ENCODE measurements at places on chromosomes 16 and 17.

- peak; percentile 31 for DNase-seq
Observed at GRCh38 chr17:75517297-75517865, 1.1 kb downstream of the TSEN54 start.

DNA sequence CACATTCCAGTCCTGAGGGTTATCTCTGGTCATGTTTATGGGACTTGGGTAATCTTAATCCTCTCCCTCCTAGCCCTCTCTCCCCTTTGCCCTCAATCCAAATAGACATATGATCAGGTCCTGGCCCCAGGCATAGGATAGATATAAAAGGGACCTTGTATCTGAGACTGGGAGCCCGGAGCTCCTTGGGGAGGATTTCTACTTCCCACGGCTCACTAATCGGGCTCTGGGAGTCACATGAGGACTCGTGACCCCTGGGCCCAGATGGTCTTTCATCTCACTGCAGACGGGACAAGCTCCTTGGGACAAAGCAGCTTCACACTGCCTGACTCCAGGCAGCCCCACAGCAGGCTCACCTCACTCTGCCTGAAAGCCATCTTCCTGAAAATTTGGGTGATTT lies 57.8 kb upstream of the LYRM9 start:
- no peak for DNase-seq

DNA sequence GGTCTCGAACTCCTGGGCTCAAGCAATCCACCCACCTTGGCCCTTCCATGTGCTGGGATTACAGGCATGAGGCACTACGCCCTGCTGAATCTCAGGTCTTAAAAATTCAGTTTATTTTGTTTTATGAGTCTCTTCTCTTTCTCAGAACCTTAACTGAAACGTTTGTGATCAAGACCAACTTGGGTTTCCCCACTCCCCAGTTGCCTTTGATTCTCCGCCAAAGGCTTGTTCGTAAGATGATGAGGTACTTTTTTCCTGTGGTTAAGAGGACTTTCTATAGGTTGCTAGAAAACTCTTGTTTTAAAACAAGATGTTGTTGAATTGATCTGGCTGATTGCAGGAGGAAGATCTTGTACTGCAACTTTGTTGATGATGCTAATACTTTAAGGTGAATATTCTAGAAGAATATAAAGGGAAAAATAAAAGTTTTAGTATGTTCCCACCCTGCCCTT lies 11.7 kb downstream of the ABCC1 start:
- peak; percentile 91 for DNase-seq

DNA sequence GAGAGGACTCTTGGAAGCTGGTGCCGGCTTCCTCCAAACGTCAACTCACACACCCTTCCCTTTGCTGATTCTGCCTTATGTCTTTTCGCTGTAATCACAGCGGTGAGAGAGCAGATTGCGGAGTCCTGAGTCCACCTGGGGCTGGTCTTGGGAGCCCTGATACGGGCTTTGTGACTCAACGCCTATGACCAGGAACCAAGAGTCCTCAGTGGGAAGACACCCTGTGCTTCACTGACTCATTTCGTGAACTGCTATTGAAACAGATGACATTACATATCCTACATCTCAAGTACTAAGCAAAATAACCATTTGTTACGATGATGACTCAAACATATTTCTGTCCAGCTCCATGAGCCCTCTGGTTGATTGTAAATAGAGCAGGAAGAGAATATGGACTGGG lies 90.7 kb upstream of the CREBBP start:
- DNase-seq = no peak

DNA sequence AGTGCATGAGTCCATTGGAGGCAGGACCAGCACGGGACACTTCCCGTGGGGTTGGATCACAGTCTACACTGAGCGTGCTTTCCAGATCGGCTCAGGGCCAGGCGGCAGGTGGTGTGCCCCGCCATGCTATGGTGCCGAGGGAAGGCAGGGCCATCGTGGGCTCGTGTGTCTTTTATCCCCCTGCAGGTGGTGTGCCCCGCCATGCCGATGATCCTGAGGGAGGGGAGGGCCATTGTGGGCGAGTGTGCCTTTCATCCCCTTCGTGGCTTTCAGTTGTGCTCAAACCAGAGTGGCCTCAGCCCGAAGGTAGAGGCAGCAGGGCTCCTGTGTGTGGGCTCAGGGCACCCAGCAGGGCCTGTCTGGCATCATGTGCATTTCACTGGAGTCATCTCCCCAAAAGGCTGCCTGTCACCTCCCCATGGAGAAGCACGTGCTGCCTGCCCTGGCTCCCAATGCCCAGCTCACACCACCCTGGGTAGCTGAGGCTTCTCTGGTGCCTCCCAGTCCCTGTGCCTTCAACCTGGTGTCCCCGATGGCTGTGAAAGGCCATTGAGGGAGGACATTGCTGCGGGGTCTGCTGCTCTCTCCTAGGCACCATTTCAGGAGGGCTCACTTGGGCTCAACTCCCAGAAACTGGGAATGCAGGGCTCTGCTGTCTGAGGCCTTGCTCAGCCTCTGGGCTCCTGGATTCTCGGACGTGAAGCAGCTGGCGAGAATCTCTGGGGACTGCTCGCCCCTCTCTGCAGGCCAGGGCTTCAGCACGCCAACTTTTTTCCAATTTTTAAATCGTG lies 207.6 kb downstream of the NPIPB11 start:
- no peak for DNase-seq

GRCh38 chr16:80231888-80232287 lies 308.9 kb upstream of the DYNLRB2 start:
- no peak for DNase-seq

DNA sequence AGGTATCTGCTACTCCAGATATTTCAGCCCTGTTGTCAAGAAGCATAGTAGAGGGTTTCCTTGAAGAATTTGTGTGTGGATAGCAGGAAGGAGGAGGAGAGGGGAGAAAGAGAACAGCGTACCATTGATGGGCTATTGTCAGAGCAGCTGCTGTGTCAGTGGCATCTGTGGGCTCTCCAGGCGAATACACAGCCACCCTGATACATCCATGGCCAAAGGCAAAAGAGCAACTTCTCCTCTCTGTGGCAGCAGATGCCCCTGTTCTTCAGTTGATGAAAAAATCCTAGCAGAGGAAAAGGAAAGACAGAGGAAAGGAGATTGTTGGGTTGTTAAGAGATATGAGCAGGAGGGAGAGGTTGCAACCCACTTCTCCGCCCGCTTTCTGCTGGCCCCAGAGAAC lies 12.2 kb upstream of the KCNJ2 start:
- DNase-seq = no peak

- DNase-seq = no peak
Observed at GRCh38 chr16:14109077-14109775, 38.1 kb downstream of the MRTFB start.

- DNase-seq = no peak
Observed at GRCh38 chr16:85767531-85767930, 16.6 kb upstream of the C16orf74 start.

GRCh38 chr16:22321340-22322001 lies 24.3 kb downstream of the POLR3E start:
- peak; percentile 75 for DNase-seq

GRCh38 chr17:48749621-48750553 lies 21.3 kb upstream of the HOXB13 start:
- no peak for DNase-seq

DNA sequence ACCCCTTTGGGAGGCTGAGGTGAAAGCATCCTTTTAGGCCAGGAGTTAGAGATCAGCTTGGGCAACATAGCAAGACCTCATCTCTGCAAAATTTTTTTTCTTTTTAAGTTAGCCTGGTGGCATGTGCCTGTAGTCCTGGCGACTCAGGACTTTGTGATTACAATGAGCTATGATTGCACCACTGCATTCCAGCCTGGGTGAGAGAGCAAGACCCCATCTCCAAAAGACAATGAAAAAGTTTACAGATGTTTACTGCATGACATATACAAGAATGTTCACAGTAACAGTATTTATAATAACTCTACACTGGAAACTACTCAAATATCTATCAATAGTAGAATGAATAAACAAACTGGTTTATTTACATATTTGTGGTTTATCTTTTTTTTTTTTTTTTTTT lies 33.1 kb upstream of the CCL22 start:
- no peak for DNase-seq

GRCh38 chr16:30622455-30623032 lies 12.4 kb upstream of the ZNF689 start:
- no peak for DNase-seq

- no peak for DNase-seq
Observed at GRCh38 chr16:4803401-4803844, 990 bp upstream of the ROGDI start.

DNA sequence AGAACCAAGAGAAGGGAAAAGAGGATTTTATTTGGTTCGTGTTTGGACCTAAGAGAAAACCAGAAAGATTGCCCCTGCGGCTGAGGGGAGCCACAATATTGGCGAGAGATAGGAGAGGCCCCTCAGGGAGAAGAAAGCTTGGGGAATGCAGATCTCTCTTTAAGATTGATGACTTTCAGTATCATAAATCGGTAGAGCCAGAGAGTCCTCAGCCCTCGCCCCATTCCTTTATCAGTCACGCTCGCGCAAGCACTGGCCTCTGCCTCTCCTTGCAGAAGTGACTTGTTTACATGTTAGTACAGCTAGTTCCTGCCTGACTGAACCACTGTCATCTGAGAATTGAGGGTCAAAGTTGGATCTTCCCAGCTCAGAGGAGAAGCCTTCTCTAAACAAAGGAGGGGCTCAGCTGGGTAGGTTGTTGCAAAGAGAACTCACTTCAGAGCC lies 21.5 kb upstream of the KRT19 start:
- DNase-seq = no peak

DNA sequence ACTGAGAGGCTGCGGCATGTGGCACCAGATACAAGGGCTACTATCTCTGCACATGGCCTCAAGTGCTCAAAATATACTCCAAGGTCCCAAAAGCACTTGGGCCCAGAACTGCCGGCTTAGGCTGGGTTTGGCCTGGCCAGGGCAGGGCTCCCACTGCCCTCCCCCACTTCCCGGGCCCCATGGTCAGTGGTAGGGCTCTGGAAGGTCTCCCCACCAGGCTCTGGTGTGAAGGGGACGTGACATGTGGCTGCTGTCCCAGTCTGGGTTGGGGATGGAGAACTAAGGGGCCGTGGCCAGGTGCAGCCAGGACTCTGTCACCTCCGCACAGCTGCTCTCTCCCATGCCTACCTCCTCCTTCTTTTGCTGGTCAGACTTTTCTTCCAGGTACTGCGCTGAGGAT lies 5.7 kb upstream of the PAM16 start:
- DNase-seq = no peak

GRCh38 chr17:50634224-50634914 lies at the start of gene ABCC3:
Gene ABCC3, plus strand, starts transcription at chr17:50634881. Its CDS starts 56 bp downstream, at chr17:50634937.
- DNase-seq = no peak

DNA sequence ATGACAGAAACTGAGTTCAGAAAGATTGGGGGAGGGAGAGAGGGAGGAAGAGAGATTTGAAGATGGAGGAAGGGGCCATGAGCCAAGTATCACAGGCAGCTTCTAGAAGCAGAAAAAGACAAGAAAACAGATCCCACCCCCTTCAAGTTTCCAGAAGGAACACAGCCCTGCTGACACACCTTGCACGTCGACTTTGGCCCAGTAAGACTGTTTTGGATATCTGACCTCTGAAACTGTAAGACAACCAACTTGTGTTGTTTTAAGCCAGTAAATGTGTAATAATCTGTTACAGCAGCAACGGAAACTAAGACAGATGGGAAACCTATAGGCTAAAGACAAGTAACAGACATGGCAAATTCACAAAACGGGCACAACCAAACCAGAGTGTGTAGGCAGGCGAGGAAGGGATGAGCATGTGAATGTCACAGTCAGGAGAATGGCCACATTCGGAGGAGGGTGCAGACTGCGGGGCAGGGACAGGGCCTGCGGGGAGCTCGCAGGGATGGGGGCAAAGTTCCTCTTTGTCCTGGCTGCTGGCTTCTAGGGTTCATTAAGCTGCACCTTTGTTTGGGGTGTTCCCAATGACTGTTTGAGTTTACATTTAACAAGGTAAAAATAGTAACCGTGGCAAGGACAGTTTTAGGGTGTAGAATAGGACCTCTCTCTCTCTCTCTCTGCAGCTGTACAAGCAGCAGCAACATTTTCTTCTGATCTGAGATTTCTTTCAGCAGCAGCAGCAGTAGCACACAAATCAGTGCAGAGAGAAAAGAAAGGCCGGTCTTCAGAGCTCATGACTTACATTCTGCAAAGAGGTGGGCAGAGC lies 18.3 kb upstream of the ATP2C2 start:
- no peak for DNase-seq

- no peak for DNase-seq
Observed at GRCh38 chr17:9339958-9340357, 235.7 kb downstream of the STX8 start.

Data from CD4-positive, alpha-beta T cell treated with Interleukin-2 at 100 ng/mL for 4 hours (primary cell).